ENCODE measurements at places on chromosomes 4 and X.

DNA sequence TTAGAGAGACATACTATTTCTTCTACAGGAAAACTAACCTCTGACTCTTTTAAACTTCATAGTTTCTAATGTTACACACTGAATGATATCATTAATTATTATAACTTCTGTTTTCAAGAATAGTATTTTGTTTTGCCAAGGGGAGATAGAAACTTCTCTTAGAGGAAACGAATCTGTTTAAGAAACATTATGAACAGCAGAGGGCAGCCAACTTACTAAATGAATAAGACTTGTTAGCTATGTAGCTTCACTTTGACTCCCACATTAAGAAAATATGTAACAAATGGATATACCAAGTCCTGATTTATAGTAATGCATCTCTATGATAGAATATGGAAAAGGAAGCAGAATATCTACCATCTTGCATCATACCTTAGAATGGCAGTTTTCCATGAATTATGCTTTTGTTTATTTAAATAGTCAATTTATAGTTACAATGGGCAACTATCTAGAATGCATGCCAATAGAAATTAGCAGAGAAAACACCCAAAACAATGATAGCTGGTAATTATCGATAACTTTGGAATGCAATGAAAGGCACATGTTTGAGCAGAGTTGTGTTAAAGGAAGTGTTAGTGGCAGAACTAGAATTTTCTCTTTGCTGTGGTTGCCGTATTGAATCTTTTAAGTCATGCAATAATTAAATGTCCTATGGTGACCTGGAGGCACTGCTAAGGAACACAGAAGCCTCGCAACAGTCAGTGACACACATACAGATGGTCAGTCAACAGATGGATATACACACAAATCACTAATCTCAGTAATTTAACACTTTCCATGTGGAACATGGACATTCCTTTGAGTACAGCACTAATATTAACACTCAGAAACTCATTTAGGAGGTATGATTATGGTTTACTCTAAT, 105.7 kb upstream of the PDLIM3 start:
- peak; percentile 2 for DNase-seq

- DNase-seq = peak; percentile 17
These were observed 29.5 kb upstream of the TXLNG start for GRCh38 chrX:16756724-16757123.

- DNase-seq = no peak
These were observed 578.9 kb upstream of the FAT1 start for GRCh38 chr4:187302457-187303150.

- DNase-seq = no peak
These were observed 821 bp downstream of the SLITRK2 start for GRCh38 chrX:145818186-145819113.

DNA sequence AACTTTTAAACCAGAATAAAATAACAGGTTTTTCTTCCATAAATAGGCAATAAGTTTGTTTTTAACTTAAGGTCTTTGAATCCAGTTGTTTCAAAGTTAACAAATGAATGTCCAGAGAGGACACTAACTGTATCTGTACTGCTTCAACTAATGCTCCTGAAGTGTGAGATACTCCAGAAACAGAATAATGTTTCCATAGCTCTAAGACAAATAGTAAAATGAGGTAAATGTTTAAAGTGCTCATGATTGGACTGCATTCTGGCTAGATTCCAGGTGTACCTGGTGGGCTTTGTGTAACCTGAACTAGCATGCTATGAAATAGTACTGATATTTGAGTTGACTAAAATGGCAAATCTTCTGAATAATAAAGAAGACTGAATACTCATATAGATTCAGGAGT, 51.7 kb downstream of the METTL14 start:
- no peak for DNase-seq

- DNase-seq = no peak
These were observed 409 bp upstream of the MPP1 start for GRCh38 chrX:154805696-154806091.

DNA sequence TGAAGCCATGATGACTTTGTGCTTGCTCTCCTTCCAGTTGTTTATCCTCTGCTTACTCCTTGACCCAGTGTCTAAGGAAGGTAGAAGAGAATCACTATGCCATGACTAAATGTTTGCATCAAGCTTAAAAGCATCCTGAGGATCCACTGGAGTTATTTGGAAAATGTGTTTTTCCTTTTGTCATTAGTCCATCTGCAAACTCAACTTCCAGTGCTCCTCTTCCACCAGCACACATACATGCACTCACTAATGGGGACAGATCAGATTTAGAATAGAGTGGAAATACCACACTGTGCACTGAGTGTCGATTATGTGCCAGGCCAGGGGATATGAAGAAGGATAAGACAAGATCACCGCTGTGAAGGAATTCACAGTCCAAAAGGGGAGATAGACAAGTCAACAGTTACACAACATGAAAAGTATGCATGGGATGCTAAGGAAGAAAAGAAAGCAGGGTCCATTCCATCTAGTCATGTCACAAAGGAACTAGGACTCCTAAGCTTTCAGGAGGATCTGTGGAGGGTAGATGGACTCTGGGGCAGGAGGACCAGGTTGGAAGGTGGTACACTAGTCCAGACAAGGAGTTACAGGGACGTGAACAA, 1.9 kb downstream of the OCIAD2 start:
- DNase-seq = no peak
